ENCODE measurements at places on chromosomes 1 and 21. TPM values are rescaled to one million over a fixed set of nuclear protein-coding genes. Genes with fewer than 3 reads are reported as not detected.
A peak's percentile ranks its signal among the peaks of the same experiment; 100 is the strongest.

- DNase-seq, result peak; percentile 68
These were observed 732 bp downstream of the HS2ST1 start for GRCh38 chr1:86914998-86915736.

GRCh38 chr1:230682882-230683610, 30.9 kb downstream of the AGT start:
- DNase-seq, result peak; percentile 80

- DNase-seq, result peak; percentile 100
These were observed 163.2 kb downstream of the ZBTB18 start for GRCh38 chr1:244214009-244214967.

The KIF26B gene
- total RNA-seq, result 0.22 TPM

The DYNLT5 gene
- 7.8 TPM for total RNA-seq

DNA sequence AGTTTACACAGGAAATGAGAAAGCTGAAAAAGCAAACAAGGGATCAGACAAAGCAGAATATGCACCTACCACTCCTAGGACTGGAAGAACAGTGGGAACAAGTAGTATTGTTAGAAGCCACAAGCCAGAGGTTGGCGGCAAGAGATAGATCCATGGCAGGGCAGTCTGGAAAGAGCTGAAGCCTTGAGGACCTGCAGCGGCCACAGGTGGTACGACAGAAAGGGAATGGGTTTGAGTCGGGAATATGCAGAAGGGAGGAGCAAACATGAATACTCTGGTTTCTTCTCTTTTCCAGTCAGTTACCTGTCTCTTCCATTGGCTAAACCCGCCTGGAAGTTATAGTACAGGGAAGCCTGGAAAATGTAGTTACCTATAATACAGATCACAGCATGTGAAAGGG, 3.9 kb upstream of the PCNX2 start:
- no peak for DNase-seq

DNA sequence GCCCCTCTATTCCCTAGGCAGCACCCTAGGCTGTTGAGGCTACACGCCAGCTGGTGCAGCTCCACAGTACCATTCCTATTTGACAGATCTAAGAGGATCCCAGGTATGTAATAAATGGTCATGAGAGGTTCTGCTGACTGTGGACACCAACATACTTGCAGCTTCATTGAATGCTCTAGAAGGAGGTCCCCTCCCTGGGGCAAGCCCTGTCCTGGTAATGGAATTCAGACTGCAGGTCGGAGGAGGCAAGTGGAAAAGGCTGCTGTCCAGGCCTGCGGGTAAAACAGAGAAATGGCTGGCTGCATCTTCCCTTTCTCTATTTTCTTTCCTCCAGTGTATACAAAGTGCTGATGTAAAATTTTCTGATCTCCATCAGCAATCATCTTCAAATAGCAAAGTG, 66.1 kb upstream of the ZNF648 start:
- DNase-seq, result no peak

DNA sequence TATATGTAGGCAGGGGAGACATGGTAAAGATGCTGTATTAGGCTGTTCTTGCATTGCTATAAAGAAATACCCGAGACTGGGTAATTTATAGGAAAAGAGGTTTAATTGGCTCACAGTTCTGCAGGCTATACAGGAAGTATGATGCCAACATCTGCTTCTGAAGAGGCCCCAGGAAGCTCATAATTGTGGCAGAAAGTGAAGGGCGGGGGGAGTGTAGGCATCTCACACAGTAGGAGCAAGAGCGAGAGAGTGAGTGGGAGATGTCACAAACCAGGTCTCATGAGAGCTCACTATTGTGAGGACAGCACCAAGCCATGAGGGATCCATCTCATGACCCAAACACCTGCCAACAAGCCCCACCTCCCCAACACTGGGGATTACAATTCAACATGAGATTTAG, 21.1 kb downstream of the MAN1A2 start:
- no peak for DNase-seq

- no peak for DNase-seq
These were observed 273.3 kb downstream of the DUSP10 start for GRCh38 chr1:221468546-221468945.

The LRRC8C gene
- 4.8 TPM for total RNA-seq
